Brain pericyte (primary cell): ENCODE measurements at places on chromosomes 5 and 9.

GRCh38 chr5:135461481-135462151 is 9.5 kb upstream of the TIFAB start:
- DNase-seq: no peak

- no peak for DNase-seq
These were observed 19.9 kb upstream of the ERAP2 start for GRCh38 chr5:96856371-96856770.

- DNase-seq: no peak
These were observed 235.6 kb downstream of the ELAVL2 start for GRCh38 chr9:23590276-23591000.

DNA sequence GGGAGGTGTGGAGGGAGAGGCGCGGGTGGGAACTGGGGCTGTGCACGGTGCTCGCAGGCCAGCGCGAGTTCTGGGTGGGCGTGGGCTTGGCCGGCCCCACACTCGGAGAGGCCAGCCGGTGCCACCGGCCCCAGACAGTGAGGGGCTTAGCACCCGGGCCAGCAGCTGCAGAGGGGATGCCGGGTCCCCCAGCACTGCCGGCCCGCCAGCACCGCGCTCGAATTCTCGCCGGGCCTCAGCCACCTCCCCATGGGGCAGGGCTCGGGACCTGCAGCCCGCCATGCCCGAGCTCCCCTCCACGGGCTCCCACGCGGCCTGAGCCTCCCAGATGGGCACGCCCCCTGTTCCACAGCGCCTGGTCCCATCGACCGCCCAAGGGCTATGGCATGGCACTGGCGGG is 104.6 kb downstream of the GLIS3 start:
- DNase-seq: no peak
